ENCODE measurements at places on chromosomes 7 and 10. TPM values are rescaled to one million over a fixed set of nuclear protein-coding genes. Genes with fewer than 3 reads are reported as not detected.

- no peak for DNase-seq
Observed at GRCh38 chr7:92631850-92632487, 41.8 kb upstream of the FAM133B start.

DNA sequence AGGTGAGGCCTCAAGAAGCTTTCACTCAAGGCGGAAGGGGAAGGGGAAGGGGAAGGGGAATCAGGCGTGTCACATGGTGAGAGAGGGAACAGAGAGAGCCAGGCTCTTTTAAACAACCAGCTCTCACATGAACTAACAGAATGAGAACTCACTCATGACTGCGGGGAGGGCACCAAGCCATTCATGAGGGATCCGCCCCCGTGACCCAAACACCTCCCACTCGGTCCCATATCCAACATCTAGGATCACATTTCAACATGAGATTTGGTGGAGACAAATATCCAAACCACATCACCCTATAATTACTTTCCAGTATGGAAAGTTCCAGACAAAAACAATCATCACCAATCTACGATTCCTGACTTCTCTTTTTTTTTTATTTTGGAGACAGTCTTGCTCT lies 22.9 kb downstream of the HIP1 start:
- DNase-seq: no peak

GRCh38 chr10:43375401-43376020 lies 4.1 kb downstream of the FXYD4 start:
- no peak for DNase-seq

- DNase-seq: peak; percentile 37
Observed at GRCh38 chr7:69844264-69844868, 246.1 kb downstream of the AUTS2 start.

- DNase-seq: peak; percentile 64
Observed at GRCh38 chr10:851901-852300, 79.6 kb downstream of the LARP4B start.

- DNase-seq: no peak
Observed at GRCh38 chr10:22998091-22998490, 70.2 kb downstream of the ARMC3 start.

DNA sequence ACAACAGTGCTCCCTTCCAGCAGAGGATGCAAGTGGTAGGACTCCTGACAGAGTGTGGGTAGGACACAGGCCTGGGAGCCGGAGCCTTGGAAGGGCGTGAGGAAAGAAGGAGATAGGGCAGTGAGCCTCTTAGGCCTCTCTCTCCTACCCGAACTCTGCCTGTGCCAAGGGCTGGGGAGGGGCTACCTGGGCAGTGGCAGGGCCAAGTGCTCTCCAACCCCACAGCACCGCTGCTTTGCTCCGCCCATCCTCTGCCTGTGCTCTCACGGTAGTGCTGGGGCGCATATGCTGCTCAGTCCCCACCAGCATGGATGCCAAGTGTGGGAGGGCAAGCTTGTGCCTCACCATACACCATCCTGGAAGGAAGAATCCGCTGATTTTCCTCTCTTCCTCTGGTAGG lies 7.5 kb downstream of the FAM131B start:
- DNase-seq: no peak

- no peak for DNase-seq
Observed at GRCh38 chr10:97058521-97058920, 127.2 kb downstream of the SLIT1 start.

DNA sequence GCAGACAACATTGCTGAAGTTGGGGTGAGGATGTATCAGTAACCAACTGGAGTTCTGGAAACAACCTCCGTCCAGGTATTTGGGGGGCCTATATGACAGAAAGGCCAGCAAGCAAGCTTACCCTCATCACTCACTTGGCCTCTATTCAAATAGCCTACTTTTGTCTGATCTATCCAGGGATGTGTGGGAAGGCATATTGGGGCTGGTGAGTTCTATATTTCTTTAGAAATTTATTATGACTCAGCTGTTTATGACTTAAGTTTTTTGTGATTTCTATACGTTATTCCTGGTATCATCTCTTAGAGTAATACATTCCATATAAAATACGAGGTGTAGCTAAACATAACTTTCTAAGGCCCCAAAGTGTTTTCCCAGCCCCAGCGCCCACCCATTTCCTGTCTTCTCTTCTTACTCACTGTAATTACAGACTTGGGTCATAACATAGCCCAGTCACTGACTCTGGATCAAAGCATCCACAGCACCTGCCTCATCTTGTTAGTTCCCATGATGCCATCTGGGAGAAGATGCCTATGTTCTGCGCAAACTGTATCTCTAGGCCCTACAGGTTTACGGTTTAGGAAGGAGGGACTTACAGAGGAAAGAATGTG lies 18.1 kb downstream of the GARS1 start:
- DNase-seq: no peak

GRCh38 chr7:90244565-90244908 lies 437 bp upstream of the CFAP69 start:
- no peak for DNase-seq

DNA sequence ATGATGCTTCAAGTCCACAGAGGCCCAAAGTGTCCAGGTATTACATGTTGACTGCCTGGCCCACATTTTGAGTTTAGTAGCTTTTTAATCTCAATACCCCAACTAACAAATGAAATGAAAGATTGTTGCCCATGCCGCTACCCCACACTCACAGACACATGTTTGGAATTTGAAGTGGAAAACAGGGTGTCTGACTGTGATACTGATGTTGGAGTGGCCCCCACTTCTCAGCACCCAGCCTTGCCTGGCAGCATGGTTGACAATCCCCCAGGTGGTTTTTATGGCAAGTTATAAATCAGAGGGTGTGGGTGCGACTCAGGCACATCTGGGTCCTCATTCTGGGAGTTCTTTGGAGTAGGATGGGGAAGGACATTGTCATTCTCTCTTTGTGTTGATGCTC lies 314.7 kb upstream of the ZNF32 start:
- DNase-seq: no peak

DNA sequence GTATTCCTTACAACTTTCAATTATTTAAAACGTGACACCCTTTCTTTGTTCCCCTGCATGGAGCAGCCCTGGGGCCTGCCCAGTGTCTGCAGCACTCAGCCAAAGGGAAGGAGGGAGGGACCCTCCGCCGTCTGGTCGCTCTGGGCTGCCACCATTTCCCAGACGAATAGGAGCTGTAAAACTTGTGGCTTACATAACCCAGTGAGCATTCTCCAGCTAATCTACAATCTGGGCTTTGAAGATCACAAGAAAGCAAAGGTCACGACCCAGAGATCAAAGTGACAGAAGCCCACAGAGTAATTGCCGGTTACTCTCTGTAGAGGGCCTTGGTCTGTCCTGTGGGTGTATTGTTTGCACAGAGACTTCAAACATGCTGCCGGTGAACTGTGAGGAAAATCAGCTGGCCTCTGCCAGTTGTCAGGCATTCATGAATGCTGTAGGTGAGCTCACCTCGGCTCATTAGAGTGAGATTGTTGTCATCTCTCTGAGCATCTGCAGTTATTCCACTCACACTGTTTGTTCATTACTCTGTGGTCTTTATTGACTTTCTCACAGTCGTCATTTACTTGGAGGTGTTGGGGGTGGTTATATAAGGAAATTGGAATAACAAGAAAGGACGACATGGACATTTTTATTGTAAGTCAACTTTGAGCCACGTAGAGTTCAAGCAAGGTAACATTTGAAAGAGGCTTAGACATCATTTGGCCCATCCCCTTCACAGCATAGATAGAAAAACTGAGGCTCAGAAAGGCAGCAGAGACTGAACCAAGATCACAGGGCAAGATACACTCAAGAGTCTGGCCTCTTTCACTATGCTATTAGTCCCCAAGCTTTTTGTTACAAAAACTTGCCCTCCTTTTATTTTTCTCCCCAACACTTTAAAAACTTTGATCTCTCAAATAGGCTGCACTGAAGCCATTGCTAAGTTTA lies 619.8 kb downstream of the LRMDA start:
- no peak for DNase-seq

GRCh38 chr7:21966271-21966670 lies 20.6 kb upstream of the CDCA7L start:
- DNase-seq: peak; percentile 88

GRCh38 chr10:112137154-112137987 lies 46.2 kb downstream of the GPAM start:
- DNase-seq: peak; percentile 57

DNA sequence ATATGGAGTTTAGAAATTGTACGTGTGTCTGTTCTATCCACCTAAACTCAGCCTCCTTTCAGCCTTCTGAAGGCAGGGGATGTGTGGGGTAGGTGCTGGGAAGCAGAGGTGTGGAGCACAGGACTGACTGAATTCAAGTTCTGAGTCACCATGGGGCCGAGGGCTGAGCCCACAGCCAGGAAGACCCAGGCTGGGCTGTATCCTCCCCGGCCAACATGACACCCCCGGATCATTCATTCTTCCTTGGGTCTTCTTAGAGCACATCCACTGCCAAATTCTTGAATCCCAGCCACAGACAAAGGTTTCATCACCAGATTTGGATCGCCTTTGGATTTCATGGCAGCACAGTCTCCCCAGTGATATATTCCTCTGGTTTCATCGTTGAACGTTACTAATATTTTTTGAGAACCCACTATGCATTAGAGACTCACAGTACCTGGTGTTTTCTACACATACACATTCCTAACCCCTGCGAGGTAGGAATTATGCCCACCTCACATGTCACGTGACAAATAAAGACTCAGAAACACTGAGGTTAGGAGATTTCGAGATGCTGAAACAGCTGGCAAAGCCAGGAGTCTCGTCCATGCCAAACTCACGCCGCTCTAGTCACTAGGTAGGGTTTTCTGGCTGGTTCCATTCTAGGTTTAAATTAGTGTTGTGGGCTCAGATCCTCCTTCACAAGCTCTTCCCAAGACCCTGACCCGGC lies 26.9 kb downstream of the CCDC3 start:
- DNase-seq: no peak

DNA sequence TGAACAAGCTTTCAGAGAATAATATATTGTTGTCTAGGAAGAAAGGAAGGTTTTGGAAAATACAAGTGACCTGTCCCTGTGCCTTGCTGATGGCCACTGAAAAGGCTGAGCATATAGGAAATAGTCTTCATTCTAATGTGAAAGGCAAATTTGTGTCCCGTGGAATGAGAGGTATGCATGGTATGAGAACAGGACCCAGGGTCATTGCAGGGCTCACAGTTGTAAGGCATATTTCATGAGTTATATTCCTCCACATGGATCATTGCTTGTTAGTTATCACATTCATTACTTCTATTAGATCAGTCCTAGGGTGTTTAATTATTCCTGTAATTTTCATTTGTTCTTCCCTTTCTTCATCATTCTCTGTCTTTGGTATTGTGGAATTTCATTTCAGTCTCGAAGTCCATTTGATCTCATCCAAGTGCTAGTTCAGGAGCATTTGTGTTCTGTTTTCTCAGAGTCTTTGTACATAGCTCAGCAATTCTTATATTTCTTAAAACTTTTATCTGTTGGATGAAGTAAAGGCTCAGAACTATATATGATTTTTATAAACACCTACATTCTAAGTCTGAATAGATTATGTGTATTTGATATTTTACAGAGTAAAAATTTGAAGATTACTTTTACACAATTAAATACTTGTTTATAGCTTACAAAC lies 39.4 kb upstream of the ARHGAP21 start:
- DNase-seq: no peak

GRCh38 chr7:156556083-156556482 lies 84.5 kb upstream of the RNF32 start:
- no peak for DNase-seq

GRCh38 chr7:130278860-130279259 lies 12.2 kb downstream of the CPA2 start:
- DNase-seq: no peak

DNA sequence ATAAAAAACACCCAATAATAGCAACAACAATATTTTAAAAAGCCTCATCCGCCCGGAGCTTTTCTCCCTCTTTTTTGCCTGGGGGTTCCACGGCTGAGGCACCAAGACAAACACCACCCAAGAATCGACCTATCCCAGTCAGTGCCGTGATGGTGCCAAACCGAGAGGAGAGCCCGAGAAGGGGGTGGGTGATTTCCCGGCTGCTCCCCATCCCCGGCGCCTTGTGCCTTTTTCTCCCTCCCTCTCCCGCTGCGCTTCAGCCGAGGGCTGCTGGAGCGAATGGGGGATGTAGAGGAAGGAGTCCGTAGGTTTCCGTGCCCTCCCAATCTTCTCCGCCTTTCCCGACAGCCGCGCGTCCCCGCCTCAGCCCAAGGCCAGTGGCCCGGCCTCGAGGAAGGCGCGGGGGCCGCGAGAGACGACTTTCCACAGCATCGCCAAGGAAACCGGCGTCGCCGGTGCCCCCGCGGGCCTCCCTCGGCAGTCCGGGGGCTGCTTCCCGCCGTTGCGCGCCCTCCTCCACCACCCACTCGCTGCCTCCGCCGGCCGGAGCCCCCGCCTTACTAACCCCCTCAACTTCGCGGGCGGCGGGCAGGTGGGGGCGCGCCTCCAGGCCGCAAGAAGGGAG lies 1.3 kb downstream of the EGR2 start:
- no peak for DNase-seq

DNA sequence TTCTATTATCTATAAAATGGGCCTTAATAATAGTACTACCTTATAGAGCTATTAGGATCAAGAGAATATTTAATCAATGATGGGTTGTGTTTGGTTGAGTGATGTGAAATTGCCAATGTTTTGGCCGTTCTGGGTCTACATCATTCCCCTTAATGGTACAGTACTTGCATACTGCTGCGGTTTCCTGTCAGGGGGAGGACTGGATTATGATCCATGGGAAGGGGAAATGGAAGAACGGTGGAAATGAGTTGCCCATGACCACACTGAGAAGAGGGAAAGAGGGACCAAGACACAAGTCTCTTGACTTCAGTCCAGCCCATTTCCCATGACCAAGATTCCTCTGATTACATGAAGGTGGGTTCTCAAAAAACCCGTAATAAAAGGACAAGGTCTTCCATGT lies 999 bp upstream of the MRPS24 start:
- DNase-seq: no peak

DNA sequence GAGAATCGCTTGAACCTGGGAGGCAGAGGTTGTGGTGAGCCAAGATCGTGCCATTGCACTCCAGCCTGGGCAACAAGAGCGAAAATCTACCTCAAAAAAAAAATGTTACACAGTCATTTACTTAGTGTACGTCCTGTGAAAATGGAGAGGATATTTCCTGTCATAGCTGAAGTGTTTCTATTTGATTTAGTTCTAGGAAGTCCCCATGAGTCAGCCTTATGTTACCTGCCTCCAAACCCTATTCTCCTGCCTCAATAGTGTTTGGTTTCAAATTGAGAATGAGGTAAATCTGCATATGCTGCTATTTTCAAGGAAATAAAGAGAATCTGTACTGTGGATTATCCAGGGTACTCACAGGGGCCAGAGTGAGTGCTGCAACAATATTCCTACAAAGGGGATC lies 1284.5 kb upstream of the AUTS2 start:
- DNase-seq: no peak

The SPAG6 gene
- total RNA-seq: not detected

The CYP2W1 gene
- 1.3 TPM for total RNA-seq

The DGKI gene
- total RNA-seq: 0.46 TPM

The GATA3 gene
- total RNA-seq: not detected

The ECHDC3 gene
- not detected for total RNA-seq

The ATP6V0A4 gene
- total RNA-seq: not detected

The SLC18A2 gene
- total RNA-seq: not detected
